Activated naive CD4-positive, alpha-beta T cell treated with Interleukin-2 at 50 U/mL for 16 hours (primary cell): ENCODE measurements at places on chromosomes 7 and 10.

DNA sequence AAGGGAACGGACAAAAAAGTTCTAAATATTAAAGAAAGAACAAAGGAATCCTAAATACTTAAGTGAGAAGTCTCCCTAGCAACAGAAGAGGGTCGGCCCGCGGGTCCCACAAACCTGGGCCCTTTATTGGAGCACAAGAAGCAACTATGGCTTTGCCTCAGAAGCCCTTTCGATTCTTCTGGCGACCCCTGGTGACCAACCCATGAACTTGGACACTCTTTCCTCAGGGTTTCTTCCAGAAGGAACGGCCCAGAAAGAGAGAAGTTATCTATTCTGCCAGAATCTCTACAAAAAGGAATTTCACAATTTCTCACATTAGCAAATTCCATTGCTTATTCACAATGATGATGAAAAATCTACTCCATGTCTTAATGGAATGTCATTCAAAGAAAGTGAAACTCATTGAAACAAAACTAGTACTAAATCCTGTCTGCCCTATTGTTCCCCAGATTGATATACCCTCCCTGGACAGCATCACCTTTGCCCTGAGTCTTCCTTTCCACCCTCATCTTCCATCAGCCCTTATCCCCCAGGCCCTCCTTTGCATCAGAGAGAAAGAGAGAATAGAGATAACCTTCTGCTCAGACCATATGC lies 43.7 kb downstream of the CPVL start:
- DNase-seq: no peak

GRCh38 chr7:34596887-34597286 lies 61.1 kb upstream of the NPSR1 start:
- DNase-seq: no peak

GRCh38 chr7:73899731-73900142 lies 38.8 kb downstream of the TMEM270 start:
- no peak for DNase-seq

DNA sequence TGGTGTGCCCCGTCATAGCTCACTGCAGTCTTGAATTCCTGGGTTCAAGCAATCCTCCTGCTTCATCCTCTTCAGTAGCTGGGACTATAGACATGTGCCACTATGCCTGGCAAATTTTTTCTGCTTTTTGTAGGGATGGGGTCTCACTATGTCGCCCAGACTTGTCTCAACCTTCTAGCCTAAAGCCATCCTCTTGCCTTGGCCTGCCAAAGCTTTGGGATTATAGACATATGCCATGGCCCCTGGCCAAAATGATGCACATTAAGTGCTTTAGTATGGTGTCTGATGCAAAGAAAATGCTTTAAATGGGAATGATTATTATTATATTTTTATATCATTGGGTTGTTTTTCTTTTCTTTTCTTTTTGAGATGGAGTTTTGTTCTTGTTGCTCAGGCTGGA lies 33.2 kb upstream of the VCL start:
- DNase-seq: no peak

DNA sequence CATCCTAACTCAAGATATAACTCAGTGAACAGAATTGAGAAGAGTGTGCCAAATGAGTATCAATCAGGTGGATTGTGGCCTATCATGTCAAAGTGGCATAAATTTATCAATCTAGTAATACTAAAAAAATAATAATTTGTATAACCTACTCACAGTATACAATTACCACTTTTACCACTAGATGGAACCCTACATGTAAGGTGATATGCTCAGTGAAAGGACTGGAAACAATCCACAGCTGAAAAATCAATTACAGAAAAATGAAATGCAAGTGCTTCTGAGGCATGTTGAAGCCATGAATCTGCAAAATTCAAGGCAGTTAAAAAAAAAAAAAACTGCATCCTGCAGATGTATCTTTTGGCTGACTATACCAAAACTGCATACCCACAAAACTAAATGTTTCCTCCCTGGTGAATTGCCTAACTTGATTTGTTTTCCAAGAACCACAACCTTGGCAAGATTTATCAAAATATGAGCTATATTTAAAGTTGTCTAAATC lies 13.9 kb downstream of the ARHGAP19 start:
- no peak for DNase-seq

DNA sequence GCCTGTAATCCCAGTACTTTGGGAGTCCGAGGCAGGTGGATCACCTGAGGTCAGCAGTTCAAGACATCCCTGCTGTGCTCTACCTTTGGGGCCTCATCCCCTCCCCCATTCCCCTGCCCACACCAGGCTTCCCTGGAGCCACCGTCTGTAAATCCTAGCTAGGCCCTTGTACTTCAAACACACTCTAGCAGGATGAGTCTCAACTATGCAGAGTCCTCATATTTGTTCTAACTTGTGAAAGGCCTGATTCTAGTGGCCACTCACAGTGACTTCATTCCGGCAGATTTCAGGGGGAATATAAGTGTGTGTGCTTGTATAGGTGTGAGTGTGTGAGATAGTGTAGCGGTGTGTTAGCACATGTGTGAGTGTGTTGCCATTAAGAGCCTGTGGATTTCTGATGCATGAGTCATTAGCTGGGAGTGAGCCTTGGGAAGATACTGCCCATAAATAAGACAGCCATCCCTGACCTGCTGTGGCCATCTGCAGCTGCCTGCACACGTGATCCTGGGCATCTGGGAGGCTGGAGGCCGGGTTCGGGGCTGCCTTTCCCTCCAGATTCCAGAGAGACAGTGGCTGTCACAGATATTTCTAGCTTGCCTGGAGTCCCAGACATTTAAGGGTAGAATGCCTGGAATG lies 1.7 kb upstream of the NEURL1 start:
- no peak for DNase-seq
